ENCODE measurements at places on chromosomes 5 and 9.

- no peak for DNase-seq
These were observed 13.1 kb downstream of the GPRIN1 start for GRCh38 chr5:176596689-176597416.

DNA sequence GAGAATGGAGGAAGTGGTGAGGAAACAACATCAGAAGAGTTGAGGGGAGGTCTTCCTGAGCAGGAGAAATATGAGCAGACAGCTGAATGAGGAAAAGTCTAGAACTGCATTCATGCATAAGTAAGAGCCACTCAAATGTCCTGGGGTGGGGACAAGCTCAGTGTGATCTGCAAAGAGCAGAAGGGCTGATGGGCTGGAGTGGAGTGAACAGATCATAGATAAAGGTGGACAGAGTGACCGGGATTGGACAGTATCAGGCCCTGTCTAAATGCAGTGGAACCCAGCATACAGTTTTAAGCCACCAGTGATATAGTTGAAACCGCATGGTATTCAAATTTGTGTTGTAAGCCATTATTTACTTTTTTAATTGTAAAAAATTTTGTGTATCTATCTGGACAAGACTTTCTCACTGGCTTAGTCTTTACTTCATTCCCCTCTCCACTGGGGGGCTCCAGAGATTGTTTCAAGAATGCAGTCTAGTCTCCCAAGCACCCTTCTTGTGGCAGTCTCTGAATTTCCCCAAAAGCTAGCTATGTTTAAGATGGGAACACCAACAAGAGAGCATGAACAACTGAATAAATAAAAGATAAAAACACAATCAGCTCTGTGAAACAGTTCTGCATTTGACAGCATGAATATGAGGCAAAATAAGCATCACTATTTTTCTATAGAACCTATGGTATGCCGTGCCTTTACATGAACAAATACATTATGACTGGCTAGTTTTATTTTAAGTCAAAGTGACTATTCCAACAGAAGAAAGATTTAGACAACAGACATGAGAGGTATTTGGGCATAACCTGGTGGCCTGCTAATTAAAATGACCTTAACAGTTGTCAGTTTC is 10.7 kb upstream of the STK32A start:
- no peak for DNase-seq

DNA sequence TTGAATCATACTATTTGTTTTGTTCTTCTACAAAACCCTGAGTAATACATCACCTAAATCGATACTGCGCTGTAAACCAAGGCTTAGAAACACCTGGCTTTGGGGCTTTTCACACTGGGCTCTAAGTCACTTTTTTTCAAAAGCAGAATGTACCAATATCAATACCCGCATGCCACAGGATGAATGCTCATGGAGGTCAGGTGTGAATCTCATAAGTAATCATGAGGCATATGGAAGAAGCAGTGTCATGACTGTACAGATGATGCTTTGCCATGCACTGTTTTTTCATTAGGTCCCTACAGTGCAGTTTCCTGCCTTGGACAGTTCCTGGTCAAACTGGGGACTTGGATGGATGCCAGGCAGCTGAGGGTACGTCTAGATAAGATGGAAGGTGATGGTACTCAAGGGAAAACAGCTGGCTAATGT is 49.0 kb upstream of the ATG10 start:
- no peak for DNase-seq

- no peak for DNase-seq
These were observed 3.0 kb upstream of the IL9 start for GRCh38 chr5:135898651-135899050.

DNA sequence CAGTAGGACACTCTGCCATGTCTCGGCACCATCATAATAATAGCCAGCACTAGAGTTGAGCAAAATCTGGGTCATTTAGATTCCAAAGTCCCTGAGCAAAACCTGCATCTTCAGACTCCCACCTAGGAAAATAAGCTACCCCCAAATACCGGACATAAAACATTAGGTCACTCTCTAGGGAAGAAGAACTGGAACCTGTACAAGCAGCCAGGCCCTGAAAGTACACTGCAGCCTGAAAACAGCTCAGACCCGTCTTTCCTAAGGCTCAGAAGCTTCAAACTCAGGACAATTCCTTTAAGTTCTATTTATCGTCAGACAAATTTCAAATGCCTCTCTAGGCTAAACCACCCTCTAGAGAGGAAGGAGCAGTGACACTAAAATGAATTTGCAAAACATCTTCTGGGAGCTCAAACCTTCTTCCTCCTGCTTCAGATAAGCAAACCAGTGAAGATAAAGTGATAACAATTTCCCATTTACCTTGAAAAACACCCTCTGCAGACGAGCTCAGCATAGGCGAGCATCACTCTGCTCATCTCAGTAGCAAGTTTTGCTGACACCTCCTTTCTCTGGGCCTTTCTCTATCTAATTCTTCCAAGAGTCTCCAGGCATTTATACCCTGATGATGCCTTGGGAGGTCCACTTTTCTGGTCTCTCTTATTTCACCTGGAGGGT is 34.0 kb downstream of the ADAM19 start:
- no peak for DNase-seq

DNA sequence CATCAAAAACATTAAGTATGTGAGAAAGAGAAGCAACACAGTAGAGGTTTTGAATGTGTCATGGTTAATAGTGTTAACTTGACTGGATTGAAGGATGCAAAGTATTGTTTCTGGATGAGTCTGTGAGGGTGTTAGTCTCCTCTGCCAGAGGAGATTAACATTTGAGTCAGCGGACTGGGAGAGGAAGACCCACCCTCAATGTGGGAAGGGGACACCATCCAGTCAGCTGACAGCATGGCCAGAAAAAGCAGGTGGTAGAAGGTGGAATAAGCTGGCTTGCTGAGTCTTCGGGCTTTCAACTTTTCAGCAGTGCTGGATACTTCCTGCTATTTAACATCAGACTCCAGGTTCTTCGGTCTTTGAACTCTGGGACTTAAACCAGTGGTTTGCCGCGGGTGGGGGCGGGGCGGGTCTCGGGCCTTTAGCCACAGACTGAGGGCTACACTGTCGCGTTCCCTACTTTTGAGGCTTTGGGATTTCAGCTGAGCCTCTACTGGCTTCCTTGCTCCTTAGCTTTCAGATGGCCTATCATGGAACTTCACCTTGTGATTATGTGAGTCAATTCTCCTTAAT is 309.9 kb upstream of the ST8SIA4 start:
- DNase-seq = no peak

- peak; percentile 24 for DNase-seq
These were observed 277.6 kb upstream of the ADAMTS16 start for GRCh38 chr5:4862500-4862899.

DNA sequence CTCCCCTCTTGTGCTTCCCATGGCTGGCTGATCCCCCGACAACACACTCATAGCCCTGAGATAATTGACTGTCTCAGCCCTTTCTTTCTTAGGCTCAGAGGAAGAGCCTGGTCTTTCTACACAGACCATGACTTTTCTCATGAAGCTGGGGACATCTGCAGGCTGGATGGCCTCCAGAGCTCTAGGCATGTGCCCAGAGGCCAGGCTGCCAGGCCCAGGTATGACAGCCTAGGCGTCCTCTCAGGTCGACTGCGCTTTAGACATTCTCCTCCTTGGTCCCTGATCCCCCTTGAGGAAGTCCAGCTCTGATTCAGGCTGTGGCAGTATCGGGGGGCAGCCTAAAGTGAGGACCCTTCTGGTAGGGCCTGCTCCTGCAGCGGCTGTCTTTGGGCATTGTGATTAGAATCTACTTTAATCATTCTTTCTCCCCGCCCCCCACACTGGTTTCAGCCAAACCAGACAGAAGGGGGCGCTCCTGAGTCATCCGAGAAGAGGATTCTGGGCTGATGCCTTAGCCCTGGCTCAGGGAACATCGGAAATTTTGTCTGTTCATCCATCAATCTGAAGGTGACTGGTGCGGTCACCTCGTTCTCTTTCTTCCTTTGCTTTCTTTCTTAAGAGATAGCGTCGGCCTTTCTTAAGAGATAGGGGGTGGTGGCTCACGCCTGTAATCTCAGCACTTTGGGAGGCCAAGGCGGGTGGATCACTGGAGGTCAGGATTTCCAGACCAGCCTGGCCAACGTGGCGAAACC is 66.5 kb upstream of the HSPA9 start:
- DNase-seq = no peak

DNA sequence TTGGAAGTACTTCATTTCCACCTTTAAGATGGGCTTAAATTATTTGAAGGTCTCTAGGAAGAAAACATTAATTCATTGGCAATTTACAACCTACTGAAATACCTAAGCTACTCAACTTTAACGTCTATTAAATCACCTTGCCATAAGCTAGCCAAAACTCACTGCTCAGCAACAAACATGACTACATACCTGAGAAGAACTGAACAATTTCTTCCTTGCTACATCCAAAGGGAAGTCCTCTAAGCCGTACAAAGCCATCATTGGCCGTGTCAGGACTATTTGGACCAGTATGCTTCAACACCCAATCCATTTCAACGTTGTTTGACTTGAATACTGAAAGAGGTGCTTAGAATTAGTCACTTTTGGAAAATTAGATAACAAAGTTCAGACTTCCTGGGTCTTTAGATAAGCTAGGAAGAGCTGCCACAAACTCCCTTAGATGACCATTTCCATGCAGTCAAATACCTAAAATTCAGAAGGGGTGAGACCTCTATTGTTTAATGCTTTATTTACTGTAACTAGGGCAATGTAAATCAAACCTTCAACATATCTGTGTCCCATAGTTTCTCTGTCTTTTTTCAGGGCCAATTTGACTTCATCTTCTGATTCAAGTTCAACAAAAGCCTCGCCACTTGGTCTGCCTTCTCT is 2.6 kb downstream of the HNRNPH1 start:
- no peak for DNase-seq

DNA sequence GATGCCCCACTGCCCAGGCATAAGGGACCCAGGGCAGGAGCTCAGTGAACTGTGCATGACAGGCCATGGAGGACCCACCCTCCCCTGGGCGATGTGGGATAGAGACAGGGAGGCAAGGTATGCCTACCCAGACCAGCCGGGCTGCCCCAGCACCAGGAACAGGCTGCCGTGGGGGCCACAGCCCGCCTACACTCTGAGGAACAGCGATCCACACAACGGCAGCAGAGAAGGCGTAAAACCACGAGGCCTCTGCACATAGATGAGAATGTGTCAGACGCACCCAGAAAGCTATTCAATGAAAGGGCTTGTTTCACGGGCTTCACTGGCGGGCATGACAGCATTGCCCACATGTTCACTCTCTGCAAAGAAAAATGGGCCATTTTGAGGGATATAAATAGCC is 49.5 kb downstream of the SEMA4D start:
- no peak for DNase-seq

- no peak for DNase-seq
These were observed 389.6 kb downstream of the YTHDC2 start for GRCh38 chr5:113902917-113903660.

DNA sequence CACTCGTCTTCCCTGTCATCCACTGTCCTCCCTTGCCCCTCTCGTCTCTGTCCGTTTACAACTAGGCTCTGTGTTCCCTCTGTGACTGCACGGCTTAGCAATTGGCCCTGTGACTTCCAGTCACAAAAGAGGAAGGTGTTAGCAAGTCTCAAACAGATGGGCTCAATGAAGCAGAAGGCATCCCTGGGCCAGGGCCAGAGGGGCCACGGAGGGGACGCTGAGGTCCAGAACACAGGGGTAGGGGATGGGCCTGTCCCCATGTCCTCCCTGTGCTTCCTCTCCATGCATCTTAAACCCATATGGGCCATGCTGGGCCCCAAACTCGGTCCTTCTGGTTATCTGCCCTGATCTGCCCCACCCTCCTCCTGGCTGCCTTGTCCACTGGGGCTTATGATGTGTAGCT is at the start of gene CD72:
CD72 (minus strand) TSS at position 89 of the 403 bp plus-strand sequence. CDS start 110 bp downstream, outside the sequence.
- DNase-seq = no peak

- no peak for DNase-seq
These were observed 87.3 kb downstream of the INSYN2B start for GRCh38 chr5:169893010-169893409.

GRCh38 chr9:83339435-83339834 is 198.8 kb downstream of the FRMD3 start:
- DNase-seq = no peak

- DNase-seq = no peak
These were observed 12.5 kb upstream of the NOTCH1 start for GRCh38 chr9:136558373-136558772.

DNA sequence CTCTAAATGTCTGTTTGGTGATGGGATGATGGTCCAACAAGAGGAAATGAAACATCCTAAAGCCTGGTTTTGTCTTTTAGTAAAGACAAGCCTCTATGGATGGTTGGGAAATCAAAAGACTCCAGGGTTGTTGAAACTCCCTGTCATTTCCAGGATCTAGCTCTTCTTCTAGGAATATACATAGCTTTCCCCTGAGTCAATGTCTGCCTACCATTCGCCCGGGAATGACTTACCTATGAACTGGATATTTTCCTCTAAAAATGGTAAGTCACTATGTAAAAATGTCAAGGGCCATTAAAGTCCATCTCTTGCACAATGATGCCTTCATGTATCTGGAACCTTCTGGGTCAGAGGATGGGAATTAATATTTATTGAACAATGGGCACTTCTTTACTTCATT is 11.1 kb upstream of the KIF12 start:
- DNase-seq = peak; percentile 94

- DNase-seq = no peak
These were observed 52.9 kb upstream of the JMY start for GRCh38 chr5:79183011-79183410.

DNA sequence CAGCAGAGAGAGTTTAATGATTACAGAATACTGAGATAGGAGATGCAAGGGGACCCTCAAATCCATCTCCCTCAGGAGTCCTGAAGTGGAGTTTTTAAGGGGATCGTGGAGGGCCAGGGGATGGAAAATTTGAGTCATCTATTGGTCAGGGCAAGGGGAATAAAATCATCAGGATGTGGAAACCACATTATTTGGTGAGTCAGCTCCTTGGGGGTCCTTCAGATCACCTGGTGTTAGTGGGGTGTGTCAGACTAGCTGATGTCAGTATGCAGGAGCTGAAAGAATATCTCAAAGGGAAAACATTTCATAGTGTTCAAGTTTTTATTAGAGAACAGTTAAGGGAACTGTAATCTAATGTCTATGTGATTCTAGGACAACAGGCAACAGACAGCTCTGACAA is 183.0 kb upstream of the FTMT start:
- peak; percentile 34 for DNase-seq

- no peak for DNase-seq
These were observed 6.6 kb downstream of the PTGES start for GRCh38 chr9:129746092-129746777.

GRCh38 chr5:134440201-134440755 is 28.6 kb upstream of the CDKN2AIPNL start:
- no peak for DNase-seq

GRCh38 chr5:87388129-87388528 is 24.6 kb downstream of the CCNH start:
- DNase-seq = no peak

- DNase-seq = no peak
These were observed 1.3 kb downstream of the ENC1 start for GRCh38 chr5:74638970-74639806.

- no peak for DNase-seq
These were observed 600.7 kb upstream of the SGCD start for GRCh38 chr5:155726267-155726666.

DNA sequence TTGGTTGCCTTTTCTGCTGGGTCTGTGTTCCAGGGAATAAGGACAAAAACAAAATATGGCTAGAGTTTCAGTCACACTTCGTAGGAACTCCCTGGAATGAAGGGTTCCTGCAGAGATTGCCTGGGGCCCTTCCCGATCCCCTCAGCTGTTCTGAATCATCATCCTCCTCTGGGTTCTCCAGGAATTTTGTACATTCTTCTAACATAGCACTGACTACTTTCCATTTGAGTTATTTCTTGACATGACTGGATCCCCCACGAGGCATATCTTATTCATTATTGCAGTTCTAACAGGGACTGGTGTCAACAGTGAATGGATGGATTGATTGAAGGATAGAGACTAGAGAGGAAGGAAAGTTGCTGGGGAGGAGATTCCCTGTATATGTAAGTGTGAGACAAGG is 49.2 kb upstream of the TNC start:
- DNase-seq = peak; percentile 66
